Mammary epithelial cell (primary cell): ENCODE measurements at places on chromosomes 13 and 19.

DNA sequence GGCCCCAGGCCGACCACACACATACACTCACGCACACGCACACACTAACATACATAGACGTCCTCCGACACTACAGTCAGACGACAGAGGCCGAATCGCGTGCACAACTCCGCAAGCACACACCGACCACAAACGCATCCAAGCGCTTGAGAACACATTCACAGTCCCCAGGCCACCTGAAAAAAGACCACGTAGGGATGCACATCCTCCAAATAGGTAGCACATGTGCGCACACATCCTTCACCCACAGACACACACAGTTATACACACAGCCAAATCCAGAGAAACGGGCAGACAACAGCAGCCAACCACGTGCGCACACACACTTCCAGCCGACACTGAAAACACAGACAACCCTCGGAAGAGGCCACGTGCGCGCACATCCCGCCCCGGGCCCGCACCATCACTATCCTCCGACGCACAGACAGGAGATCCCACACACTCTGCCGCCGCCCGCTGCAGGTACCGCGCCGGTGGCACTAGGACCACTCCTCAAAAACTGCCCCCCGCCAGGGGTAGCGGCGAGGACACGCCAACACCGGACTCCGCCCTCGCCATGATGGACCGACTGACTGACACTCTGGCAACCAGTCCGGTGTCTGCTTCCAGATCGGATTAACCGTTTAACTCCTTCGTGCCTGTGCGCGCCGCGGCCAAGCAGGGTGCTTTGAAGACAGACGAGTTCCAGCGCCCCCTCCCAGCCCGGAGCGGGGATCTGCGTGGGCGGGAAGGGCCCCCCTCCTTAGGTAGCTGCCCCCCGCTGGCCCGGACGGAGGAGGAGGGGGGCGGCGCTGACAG lies 493 bp upstream of the PDE4A start:
- peak; percentile 51 for DNase-seq

DNA sequence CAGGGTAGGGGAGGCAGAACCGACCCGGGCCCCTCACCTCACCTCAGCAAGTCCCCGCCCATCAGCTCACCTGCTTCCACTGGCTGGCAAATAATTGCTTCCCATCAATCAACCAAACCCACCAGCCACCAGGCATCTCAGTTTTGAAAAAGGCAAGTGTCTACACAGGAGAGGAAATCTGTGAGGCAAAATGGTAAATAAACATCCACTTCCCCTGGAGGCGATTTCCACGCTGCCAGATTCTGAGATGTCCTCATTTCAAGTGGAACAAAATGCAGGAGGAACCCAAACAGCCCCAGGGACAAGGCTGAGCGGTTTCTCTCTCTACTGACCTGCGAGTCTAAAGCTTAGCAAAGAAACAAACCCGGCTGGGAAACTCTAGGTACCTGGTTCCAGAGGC lies 117.5 kb downstream of the CRYL1 start:
- no peak for DNase-seq

DNA sequence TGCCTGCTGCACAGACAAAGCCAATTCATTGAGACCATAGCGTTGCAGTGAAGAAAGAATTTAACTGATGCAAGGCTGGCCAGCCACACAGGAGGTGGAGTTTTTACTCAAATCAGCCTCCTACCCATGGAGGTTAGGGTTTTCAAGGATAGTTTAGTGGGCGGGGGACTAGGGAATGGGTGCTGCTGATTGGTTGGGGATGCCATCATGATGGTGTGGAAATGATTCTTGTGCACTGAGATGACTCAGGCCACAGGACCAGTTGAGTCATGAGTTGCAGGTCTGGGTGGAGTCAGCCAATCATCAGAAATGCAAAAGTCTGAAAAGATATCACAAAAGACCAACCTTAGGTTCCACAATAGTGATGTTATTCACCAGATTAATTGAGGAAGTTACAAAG lies 359.6 kb downstream of the FOXO1 start:
- peak; percentile 56 for DNase-seq

- DNase-seq, result no peak
Observed at GRCh38 chr19:11678504-11678903, 60.2 kb downstream of the ZNF823 start.

DNA sequence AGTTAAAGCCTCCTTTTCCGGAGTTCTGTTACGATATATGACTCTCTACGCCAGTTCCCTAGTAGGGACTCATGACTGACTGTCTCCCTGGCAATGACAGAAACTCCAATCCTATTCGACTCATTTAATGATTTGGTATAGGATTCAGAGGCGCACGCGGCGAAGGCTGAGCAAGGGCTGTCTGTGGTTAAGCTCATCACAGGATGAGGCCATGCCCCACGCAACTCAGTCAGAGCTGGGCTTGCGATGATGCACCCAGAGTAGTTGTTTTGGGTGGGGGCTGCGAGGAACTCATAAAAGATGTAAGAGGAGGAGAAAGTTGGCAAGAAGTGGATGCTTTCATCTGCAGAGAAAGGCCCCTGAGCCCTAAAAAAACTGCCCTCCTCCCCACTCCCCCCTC lies 468 bp upstream of the SERTM1 start:
- DNase-seq, result no peak

GRCh38 chr13:25733696-25734435 lies 317.9 kb downstream of the SHISA2 start:
- no peak for DNase-seq

GRCh38 chr13:112791663-112792440 lies 102.0 kb downstream of the ATP11A start:
- DNase-seq, result no peak

DNA sequence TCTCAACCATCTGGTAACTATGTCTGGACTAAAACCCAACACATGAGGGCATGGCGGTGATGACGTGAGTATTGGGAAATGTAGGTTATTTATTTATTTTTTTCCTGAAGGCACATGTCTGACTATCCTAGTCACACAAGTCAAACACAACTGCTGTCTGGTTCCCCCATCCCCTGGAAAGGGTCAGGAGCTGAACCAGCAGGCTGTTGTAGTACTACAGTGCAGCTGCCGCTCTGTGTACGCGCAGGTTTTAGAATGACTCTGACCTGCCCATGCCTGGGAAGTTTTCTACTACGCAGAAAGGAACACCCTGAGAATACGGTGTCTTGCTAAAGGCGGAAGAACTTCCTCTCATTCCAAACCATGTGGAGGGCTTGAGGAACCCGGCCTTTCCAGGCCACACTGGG lies 1.2 kb downstream of the SLC7A1 start:
- DNase-seq, result peak; percentile 73

DNA sequence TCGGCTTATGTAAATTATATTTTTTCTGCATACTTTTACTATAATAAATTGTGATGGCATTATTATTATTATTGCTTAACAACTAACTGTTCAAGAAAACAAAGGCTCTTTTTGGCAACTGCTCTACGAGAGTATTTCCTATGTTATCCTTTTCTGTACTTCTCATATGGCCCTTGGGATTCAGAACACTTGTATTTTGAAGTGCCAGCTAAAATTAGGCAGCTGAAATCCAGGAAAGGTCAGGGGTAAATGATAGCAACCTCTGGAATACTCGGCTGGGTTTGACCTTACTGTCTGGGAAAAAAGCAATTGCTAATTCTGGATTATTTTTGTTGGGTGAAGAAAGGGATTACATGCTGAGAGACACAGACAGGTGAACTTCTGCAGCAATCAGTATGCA lies 23.9 kb downstream of the EDNRB start:
- DNase-seq, result no peak

- DNase-seq, result no peak
Observed at GRCh38 chr19:871446-872265, 12.2 kb downstream of the CFD start.

- peak; percentile 46 for DNase-seq
Observed at GRCh38 chr19:48506138-48506733, 5.4 kb downstream of the LMTK3 start.

- no peak for DNase-seq
Observed at GRCh38 chr19:30778061-30778460, 405.9 kb downstream of the ZNF536 start.

GRCh38 chr13:98827449-98827848 lies 75.0 kb upstream of the SLC15A1 start:
- no peak for DNase-seq

DNA sequence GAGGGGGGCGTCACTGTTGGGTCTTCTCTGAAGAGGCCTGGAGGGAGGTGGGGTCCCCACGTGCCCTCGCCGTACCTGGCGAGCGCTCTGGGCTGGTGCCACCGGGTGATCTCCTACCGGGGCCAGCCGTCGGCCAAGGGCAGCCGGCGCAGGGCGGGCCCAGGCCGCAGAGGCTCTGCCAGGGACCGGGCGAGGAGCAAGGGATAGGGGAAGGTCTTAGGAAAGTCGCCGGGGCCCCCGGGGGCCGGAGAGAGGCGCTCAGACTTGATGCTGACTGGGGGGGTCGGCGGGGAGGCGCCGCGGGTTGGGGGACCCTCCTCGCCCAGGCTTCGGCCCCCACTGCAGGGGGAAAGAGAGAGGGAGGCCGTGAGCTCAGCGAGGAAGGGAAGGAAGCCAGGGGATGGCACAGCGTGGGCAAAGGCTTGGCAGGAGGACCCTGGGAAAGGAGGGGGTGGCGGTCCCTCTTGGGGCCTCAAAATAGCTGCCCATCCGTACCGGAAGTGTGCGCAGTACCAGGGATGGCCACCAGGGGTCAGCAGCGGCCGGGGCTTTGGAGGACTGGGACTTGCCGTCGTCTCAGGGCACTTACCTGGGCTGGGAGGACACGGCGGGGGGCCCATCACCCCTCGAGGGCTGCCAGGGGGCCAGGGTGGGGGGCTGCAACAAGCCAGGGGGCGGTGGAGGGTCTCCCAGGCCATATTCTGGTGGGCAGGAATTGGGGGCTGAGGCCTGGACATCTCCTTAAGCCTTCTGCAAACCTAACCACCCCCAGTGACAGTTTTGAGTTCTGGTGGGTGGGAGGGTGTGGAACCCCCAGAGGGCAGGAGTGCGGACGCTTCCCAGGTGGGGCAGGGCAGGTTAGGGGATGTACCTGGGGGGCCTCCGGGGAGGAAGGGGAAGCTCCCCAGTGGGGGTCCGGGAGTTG lies 7.7 kb upstream of the TMEM161A start:
- DNase-seq, result peak; percentile 42

DNA sequence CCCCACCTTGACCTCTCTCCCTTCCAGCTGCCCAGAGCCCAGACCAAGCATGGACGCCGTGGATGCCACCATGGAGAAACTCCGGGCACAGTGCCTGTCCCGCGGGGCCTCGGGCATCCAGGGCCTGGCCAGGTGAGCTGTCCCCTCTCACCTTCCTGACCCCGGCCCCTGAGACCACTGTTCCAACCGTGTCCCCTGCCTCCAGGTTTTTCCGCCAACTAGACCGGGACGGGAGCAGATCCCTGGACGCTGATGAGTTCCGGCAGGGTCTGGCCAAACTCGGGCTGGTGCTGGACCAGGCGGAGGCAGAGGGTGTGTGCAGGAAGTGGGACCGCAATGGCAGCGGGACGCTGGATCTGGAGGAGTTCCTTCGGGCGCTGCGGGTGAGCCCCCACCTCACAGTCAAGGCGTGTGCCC lies 312 bp downstream of the CAPS start:
- DNase-seq, result no peak

- no peak for DNase-seq
Observed at GRCh38 chr19:45187421-45188100, 9.0 kb downstream of the BLOC1S3 start.
